Activated CD4-positive, CD25-positive, alpha-beta regulatory T cell treated with anti-CD3 and anti-CD28 coated beads, Interleukin-2, amount 50 U/mL, for 24 hours (primary cell): ENCODE measurements at places on chromosomes 1 and 21.

GRCh38 chr1:56881417-56881816 lies 26.8 kb downstream of the C8A start:
- no peak for ATAC-seq

DNA sequence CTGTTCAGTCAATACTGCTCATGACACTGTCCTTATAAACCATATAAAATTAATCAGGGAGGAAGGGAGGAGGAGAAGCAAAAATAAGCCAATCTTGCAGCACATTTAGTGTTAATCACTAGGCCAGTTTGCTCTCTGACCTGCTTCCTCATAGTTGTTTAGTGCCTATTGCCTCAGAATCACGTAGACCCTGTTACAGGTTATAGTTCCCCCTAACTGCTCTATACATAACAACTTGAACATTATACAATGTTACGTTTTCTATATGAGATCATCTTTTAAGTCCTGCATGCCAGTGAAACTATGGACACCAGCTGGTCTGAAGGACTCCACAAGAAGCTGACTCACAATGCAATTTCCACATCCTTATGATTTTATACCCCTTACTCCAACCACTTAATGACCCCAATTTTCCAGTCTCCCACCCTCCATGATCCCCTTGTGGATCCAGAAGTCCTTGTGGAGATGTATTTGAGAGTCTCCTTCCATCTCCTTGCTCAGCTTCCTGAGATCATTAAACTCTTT lies 34.9 kb upstream of the TACSTD2 start:
- no peak for ATAC-seq

- peak; percentile 81 for ATAC-seq
Observed at GRCh38 chr1:200437556-200438203, 27.8 kb upstream of the ZNF281 start.

DNA sequence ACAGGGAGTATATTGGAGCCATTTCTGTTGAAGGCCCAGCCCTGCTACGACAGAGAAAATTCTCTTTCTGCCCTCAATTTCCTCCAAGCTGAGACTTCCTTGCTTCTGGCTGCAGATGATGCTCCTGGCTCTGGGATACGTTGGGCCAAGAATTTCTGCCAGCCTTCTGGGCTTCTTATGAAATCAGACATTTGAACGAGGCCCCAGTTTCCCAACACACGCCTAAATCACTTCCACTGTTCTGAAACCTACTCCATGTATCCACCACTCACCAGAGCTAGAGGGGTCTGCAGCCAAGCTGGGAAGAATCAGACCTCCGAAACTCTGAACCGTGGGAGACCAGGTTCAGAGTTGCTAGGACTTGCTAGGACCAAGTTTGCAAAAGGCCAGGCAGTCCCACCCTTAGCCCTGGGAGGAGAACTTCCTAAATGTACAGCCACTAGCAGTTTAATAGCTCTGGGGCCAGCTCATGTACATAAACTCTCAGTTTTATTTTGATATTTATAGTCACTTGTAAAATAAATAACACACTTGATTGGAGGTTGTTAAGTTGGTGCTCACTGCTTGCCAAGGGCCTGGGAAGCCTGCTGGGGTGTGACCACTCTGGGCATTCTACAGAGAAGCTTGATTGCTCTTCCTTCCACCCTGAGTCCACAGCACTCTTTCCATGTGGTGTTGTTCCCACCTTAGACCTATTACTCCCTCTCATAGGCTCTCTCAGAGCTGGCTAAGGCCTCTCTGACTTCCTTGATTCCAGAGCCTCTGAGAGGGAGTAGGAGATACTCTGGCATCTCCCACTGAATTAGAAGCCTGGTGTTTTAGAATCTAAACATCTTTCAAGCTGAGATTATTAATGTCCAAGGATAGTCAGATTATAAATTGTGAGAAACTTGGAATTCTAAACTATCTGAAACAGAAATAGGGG lies 83.4 kb upstream of the TRABD2B start:
- ATAC-seq = no peak

- no peak for ATAC-seq
Observed at GRCh38 chr1:162736633-162737067, 53.9 kb upstream of the HSD17B7 start.
